Stimulated activated CD4-positive, alpha-beta T cell treated with anti-CD3 and anti-CD28 coated beads, Interleukin-1b, Interleukin-23, amount 100 ng/mL, for 48 hours (primary cell): ENCODE measurements at places on chromosomes 7 and 10.

- DNase-seq, result no peak
Measured at GRCh38 chr7:158993591-158993990, 137.2 kb downstream of the DYNC2I1 start.

DNA sequence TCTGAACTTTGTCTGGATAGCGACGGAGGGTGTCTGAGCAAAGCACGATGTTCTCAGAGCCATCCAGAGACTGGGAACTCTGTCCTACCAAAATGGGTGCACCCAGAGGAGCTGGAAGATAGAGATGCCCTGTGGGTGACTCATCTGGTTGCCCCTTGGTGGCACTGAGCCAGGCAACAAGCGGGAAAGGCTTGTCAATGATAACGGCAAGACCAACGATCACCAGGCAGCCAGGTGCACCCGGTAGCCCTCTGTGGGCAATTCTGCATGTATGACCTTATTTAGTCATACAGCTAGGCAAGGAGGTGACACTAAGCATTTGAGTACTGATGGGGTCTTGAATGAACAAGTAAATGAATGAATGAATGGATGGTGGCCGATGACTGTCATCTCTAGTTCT, 2.8 kb upstream of the ELN start:
- DNase-seq, result no peak

DNA sequence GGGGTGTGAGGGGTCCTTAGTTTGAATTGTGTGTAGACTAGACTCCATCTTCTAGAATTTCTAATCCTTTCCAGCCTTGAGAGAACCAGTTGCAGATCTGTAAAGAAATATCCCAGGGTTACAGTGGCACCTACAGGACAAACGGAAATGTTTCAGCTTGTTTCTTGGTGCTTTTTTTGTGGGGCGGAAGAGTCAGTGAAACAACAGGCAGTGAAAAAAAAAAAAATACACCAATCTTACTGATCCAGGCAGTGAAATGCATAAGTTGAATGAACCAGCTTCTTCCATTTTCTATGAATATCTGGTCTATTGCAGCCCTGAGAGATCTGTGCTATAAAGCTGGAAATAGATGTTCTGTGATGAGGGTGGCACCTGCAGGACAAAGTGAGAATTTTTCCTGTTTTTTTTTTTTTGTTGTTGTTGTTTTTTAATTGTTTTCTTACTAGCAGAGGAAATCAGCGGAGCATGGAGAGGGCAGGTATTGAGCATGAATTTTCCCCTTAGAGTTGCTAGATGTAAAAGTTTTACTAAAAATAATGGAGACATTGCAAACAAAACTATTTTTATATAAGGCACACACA, 81.9 kb upstream of the DYNC1I1 start:
- DNase-seq, result no peak

- DNase-seq, result no peak
Measured at GRCh38 chr10:68124718-68125117, 15.4 kb downstream of the MYPN start.

- no peak for DNase-seq
Measured at GRCh38 chr7:103932389-103932788, 57.1 kb downstream of the RELN start.
